ENCODE measurements at places on chromosomes 4 and X.

DNA sequence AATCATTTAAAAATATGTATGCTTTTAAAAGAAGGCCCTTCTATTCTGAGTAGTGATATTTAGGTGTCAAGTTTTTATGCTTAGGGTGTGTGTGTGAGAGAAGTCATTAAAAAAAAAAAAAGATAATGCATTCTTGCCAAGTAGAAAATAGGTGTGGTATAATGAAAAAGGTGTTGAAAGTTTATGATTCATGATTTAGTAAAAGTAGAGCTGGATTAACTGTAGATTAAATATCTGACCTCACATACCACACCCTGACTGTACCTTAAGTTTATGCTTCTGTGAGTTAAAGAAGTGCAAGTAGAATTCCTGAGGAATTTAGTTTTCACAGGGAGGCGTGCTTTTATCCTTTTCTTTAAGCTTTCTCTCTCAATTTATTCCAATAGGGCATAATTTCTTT is 71.1 kb downstream of the BMPR1B start:
- DNase-seq = no peak

- DNase-seq = no peak
These were observed 12.1 kb downstream of the DCTD start for GRCh38 chr4:182905038-182905437.

- no peak for DNase-seq
These were observed 128.3 kb upstream of the EPHA5 start for GRCh38 chr4:65798498-65799127.

DNA sequence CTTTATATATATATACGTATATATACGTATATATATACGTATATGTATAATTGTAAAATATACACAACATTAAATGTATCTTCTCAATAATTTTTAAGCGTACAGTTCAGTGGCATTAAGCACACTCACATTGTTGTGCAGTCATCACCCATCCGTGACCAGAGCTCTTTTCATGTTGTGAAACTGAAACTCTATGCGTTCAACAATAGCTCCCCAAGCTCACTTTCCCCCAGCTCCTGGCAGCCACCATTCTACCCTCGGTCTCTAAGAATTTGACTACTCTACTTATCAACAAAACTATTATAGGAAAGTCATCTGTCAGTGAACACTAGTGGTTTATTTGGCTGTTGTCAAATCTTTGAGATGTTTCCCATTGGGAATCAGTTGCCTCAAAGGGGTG is 621.8 kb upstream of the GALNT7 start:
- no peak for DNase-seq

GRCh38 chr4:72006586-72006985 is 25.2 kb upstream of the NPFFR2 start:
- no peak for DNase-seq

DNA sequence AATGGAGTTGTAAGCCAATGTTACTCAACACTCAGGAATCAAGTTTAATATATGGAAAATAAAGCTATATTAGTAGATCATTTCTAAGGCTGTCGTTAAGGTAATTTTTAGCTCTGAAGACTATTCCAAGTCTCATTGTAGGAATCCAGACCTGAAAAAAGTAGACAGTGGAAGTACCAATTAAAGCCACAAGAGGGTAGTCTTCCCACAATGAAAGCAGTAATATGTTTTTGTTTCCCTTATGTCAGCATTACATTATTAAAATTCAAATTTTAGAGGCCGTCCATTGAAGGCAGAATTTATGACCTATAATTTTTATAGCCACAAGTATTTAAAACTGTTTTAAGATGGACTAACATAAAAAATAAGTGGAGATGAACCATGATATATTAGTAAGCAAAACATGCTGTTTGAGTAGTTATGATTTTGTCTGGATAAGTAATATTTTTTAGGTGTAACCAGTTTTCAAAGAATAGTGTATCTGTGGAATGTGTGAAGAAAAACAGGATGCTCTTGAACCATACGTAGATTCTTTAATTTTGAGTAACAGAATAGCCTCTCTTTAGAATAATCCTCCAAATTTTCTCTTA is 372.6 kb upstream of the TECRL start:
- no peak for DNase-seq

GRCh38 chrX:68865300-68865699 is 36.5 kb downstream of the EFNB1 start:
- DNase-seq = no peak

GRCh38 chr4:6474053-6474568 is 1.7 kb upstream of the PPP2R2C start:
- no peak for DNase-seq

DNA sequence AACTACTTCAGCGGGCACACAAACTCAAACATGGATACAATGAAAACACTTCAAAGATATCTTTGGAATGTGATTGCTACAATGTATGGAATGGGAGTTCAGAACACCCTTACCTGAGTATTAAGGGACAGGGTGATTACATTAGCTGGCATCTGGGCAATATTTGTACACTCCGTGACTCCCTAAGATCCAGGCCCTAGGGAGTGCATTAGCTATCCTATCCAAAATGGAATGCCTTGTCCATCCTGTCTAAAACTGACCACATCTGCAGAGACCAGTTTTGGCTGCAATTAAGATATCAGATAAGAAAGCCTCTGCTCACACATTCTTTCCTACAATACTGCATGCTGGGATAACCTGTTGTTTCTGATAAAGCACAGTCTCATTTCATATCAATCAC is 176.6 kb upstream of the EMCN start:
- no peak for DNase-seq

- no peak for DNase-seq
These were observed 9.3 kb upstream of the NAT8L start for GRCh38 chr4:2049811-2050210.

DNA sequence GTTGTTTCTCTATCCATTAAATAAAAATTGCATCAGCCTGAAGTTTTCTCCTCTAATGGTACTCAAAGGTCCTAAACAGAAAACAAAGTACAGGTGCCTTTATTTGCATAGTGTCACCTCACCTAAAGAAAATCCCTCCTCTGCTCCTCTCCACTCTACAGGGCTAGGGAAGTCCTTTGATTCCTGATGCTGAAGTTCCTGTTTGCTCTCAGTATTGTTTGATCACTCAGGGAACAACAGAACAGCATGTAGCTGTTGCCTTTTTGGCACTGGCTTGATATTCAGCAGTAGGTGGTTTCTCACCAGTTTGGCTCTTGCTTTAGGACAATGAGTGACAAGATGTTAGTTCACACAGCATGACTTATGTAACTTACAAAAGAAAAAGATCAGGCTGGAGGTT is 156.2 kb upstream of the SLC7A11 start:
- no peak for DNase-seq

DNA sequence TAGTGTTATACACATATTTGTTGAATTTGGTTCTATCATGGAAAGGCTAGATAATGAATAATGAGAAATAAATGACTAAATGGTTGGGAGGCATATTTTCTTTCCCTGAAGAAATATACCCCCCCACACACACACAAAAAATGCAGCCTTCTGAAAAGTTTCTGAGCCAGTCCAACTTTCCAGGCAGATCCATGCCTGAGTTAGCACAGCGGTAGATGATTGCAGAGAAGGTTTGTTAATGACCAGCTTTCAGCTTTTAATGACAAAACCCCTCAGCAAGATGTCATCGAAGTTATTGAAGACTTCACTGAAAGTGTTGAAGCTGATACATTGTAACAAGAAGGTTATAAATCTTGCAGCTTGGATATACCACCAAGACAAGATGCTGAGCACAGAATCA is 61.4 kb downstream of the GBA3 start:
- DNase-seq = no peak

GRCh38 chr4:156634612-156635011 is 337.0 kb downstream of the PDGFC start:
- no peak for DNase-seq

- DNase-seq = no peak
These were observed 36.8 kb downstream of the TSC22D3 start for GRCh38 chrX:107738768-107739167.

DNA sequence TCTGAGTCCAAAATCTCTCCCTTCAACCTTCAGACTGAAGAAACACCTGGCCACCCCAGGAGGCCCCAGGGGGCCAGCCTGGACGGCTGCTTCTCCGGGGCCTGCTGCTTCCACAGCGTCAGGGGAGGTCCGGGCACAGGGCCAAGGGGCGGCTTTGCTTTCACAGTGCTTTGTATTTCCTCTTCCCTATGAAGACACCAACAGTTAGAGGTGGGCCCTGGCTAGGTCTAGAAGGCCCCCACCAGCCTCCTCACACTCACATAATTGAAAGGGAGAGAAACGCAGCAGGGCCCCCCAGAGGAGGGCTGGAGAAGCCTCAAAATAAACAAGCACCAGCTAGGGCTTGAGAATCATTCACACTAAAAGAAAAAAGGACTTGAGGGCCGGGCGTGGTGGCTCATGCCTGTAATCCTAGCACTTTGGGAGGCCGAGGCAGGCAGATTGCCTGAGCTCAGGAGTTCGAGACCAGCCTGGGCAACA is 17.8 kb downstream of the SCD5 start:
- DNase-seq = no peak

DNA sequence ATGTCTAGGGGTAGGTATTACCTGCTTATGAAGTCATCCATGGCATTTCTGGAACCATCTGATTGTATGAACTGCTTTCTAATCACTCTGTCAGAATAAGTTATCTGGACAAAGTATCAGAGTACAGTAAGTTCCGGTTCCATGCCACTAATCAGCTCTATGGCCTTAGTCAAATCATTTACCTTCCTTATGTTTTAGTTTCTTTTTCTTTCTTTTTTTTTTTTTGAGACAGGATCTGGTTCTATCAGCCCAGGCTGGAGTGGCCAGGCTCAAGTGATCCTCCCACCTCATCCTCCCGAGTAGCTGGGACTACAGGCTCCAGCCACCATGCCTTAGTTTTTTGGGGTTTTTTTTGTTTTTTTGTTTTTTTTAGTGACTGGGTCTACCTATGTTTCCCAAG is 11.5 kb downstream of the XIAP start:
- no peak for DNase-seq

GRCh38 chr4:128390475-128390996 is 102.9 kb upstream of the PGRMC2 start:
- DNase-seq = no peak

DNA sequence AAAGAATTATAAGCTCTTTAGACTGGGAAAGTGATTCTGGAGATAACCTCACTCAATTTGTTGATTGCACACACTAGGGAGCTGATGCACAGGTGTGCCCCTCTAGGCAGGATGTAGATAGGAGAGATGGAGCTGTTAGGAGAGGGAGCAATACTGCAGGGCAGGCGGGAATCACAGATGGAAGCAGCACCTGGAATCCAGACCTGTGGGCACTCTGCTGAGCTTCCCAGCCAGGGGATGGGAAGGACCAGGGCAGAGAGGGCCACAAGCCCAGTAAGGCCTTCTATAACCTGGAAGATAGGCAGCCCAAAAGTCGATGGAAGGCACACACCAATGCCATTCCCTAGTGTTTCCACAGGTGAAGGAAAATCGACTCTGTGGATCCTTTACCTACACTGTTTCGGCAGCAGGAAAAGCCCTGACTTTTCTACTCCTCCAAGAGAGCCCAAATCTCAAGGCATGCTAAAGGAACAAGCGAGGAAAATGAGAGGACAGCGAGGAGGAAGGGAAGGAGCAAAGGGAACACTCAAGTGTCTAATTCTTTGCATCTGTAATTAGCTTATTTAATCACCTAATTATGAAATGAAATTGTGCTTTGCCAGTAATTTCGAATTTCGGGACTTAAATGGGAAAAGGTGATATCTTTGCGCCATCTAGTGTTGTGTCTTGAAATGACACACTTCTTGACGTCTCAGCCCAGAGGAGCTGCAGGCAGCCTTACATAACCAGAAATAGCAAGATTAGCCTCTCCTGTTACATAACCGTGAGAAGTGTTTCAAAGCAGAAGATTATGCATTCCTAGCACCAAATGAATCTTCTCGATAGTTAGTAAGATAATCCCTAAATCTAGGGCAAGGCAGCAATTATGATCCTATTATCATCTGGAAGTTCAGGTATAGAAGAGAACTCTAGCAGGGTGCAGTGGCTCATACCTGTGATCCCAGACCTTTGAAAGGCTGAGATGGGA is 31.0 kb upstream of the TLR3 start:
- no peak for DNase-seq

GRCh38 chr4:3331511-3332394 is 38.9 kb downstream of the RGS12 start:
- DNase-seq = no peak

DNA sequence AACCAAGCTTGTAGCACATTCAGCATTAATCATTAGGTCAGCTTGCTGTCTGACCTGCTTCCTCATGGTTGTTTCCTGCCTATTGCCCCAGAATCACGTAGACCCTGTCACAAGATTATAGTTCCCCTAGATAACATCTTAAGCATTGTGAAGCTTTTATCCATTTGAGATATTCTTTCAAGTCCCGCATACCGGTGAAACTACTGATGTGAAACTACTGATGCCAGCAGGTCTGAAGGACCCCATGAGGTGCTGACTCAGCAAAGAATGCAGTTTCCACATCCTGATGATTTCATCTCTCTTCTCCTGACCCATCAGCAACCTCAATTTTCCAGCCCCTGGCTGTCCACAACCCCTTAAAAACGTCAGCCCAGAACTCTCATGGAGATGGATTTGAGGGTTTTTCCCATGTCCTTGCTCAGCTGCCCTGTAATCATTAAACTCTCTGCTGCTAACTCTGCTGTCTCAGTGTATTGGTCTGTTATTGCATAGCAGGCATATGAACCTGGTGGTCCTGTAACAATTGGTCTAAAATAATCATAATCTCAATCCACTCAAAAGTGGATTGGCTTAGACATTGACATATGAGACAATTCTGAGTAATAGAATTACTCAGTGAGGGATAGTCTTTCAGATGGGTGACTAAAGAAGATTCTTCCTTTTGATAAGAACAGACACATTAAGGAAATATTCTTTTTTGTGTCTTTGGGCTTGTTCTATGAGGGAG is 26.3 kb upstream of the UBA6 start:
- no peak for DNase-seq

GRCh38 chrX:17706676-17707075 is 30.6 kb upstream of the SCML1 start:
- no peak for DNase-seq

- DNase-seq = no peak
These were observed 119.4 kb upstream of the C1GALT1C1 start for GRCh38 chrX:120749141-120749846.

DNA sequence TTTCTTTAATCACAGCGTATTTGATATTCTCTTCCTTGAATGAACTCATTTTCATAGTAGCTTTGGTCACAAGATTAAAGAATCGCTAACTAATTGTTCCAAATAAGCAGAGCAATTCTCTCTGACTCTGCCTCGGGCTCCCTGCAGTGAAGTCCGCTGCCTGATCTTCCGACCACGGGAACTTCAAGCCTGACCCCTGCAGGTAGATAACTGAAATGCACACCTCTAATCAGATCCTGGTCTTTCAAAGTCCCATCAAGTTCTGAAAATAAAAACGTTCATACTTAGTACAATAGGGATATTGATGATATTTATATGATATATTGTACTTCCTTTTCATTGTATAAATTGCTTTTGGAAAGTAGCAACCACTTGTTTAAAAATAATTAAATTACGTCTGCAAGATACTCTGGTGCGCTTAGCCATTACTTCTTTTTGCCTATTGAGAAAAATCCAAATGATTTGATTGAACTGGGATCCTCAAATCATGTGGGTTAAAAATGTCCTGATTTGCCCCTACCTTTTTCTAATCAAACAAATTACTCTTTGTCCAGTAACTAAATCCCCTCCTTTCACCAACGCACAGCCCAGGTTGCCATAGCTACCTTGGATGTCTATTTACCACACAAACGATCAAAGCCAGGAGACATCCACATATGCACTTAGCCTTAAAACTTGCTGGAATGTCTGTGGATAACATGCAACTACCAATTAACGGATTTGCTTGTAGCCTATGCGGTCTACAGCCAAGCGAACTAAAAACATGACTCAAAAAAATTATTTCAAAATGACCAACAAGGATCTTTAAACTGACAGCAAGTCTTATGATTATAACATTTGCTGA is 4.2 kb downstream of the MID1 start:
- DNase-seq = no peak

- DNase-seq = no peak
These were observed 91.3 kb downstream of the GUCY2F start for GRCh38 chrX:109390556-109390955.
